GM18507 (cell line): ENCODE measurements at places on chromosomes 5 and 9.

GRCh38 chr5:77628840-77629508 lies 9.5 kb downstream of the OTP start:
- DNase-seq = no peak

DNA sequence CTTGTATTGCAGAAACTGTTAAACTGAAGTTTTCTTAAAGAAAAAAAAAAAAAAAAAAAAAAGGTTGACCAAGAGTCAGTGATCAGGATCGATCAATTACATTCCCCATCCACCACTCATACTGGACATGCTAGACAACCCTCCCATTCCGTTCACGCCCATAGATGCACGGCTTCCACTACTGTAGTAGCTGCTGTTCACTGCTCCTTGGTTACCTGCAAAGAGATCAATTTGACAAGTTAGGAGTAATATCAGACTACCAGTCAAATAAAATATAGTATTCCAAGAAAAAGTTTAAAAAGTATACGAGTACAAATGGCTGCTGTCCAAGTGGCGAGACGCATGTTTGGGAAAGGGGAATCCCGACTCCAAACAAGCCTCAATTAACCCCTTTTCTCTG lies 8.7 kb downstream of the HNRNPH1 start:
- no peak for DNase-seq

GRCh38 chr5:137758715-137759306 lies 4.6 kb upstream of the HNRNPA0 start:
- no peak for DNase-seq

- DNase-seq = no peak
Measured at GRCh38 chr9:136799079-136799853, 3.1 kb downstream of the CCDC183 start.

DNA sequence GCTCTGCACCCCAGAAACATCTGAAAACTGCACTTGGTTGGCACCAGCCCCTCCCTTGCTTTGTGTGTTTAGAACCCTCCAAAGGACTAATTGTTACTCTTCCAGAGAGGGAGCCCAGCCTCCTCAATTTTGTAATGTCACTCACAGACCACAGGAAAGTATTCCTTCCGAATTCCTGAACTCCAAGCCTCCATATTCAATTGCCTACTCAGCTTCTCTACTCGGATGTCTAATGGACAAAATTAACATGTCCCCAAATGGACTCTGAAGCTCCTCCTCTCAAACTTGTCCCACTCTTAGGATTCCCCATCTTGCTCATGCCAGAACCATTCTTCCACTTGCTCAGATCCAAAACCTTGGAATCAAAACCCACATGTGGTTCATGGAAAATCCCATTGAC lies 3.9 kb upstream of the TMEM171 start:
- no peak for DNase-seq

DNA sequence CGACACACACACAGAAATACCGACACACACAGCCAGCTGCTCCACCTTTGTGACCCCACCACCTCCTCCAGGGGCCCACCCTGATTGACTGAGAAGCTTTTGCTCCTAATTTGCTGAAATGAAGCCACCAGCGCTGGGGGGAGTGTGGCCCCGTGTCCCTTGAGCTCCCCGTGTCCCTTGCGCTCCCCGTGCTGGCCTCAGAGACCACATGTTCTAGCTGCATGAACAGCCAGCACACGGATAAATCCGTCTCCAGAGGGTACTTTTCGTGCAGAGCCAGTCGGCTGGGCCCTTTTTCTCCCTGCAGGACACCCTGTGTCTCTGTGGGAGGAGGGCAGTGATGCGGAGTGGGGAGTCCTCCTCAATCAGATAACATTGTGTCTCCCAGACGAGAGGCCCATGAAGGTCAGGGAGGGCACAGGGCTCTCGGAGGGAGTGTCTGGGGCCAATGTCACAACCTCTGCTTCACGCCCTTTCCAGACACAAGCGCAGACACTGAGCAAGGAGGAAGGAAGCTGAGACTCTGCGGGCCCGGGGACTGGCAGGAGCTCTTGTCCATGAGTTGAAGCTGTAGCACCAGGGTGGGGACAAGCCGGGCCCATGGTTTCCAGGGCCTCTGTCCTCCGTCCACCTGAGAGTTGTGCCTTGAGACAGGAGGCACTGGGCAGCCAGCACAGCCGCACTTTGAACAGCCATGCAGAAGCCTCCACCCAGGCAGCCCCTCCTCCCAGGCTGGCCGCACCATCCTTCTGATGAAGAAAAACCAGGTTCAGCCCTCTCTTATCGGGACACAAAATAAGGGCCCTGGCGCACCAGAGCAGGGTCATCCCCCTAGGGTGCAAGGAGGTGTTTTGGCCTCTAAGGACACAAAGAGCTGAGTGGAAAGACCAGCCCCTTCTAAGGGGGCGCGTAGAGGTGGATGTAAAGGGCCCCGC lies 36.4 kb upstream of the SLC6A19 start:
- no peak for DNase-seq

DNA sequence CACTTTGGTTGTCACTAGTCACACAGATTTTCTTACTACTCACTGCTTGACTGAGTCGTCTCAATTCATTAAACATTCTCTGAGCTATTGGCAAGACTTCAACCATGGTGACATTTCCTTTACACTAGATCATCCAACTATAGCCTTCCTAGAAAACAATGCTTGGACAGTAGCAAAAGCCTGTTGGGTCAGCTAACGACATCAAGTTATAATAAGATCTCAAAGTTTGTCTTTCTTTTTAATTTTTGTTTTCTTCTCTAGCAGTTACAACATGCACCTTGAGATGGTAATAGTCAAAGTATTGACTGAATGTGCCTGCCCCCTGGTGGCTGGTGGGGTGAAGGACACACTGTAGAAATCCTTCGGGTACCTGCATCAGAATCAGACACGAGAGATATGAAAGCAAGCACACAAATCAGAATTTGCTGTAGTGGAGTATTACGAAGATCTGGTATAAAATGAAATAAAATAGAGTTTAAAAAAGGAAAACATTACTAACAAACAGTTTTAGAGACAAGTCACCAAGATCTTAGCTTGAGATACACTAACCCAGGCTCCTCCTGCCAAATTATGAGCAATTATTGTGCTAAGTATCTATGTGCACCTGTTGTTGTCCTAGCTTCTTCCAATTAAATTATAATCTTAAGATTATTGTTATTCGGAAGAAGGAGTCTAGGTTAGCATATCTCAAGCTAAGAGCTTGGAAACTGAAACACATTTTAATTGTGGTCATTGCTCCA lies 81.2 kb downstream of the ARL15 start:
- DNase-seq = peak; percentile 11

- no peak for DNase-seq
Measured at GRCh38 chr5:119168401-119168800, 97.5 kb downstream of the DMXL1 start.

- DNase-seq = no peak
Measured at GRCh38 chr5:172871536-172871935, 37.5 kb downstream of the ERGIC1 start.

DNA sequence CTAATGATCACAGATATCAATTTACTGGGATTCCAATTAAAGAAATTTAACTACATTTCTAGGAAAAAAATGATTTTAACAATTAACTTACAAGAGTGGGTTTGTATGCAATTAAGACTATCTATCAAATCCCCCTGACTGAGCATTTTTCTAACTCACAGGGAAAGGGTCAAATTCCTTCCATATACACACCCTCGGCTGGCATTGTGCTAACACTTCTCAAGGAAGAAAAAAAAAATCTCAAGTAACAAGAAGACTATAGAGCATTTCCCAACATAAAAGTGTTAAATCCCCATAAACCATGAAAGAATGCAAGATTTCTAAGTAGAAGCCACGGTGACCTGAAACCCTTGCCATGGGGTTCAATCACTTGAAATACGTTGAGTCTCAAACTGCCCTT lies 368.8 kb downstream of the GLIS3 start:
- DNase-seq = no peak

GRCh38 chr9:89658401-89658800 lies 53.6 kb downstream of the GADD45G start:
- no peak for DNase-seq

DNA sequence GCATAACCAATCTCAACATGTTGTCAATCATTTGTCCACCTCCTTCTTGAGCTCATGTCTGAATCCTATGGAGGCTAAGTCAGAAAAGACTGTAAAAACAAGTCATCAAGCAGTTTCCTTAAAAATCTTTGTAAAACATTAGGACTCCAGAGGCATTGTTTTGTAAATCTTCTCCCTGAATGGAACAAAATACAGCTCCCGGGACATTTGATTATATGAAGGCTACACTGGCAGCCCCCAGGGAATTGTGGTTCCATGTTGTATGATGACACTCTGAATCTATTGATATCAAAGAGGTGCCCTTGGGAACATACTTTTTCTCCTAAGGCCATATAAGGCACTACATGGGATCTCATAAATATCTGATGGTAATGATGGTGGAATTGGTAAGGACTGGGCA lies 83.2 kb upstream of the NUDT12 start:
- DNase-seq = no peak

- no peak for DNase-seq
Measured at GRCh38 chr5:150186137-150186536, 3.7 kb upstream of the SLC6A7 start.

DNA sequence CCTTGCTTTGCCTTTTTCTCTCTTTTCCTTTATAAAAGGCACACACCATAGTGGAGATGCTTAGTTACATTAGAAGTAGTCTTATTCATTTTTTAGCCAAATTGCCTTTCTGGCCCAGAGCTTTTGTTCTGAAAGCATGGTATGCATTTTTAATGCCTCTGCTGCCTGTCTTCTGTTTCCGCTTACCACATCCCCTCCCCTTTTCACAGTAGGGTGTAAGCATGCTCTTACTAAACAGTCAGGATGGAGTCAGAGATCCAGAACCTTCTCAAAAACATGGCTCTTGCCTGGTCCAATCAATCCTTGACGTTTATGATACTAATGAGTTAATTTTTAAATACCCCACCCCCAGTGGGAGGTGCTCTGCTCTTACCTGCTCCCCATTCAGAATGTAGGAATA lies 22.5 kb downstream of the PPP3R2 start:
- no peak for DNase-seq

DNA sequence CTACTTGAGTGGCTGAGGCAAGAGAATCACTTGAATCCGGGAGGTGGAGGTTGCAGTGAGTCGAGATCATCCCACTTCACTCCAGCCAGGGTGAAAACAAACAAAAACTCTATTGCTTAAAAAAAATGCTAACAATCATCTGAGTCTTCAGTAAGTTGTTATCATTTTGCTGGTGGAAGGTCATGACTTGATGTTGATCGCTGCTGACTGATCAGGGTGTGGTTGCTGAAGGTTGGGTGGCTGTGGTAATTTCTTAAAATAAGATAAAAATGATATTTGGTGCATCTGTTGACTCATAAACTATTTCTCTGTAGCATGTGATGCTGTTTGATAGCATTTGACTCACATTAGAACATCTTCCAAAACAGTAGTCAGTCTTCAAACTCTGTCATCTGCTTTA lies 349.4 kb upstream of the PAPPA start:
- DNase-seq = no peak

- DNase-seq = no peak
Measured at GRCh38 chr9:124375726-124376125, 39.5 kb downstream of the PSMB7 start.

- DNase-seq = no peak
Measured at GRCh38 chr9:74609671-74610405, 112.7 kb downstream of the RORB start.

DNA sequence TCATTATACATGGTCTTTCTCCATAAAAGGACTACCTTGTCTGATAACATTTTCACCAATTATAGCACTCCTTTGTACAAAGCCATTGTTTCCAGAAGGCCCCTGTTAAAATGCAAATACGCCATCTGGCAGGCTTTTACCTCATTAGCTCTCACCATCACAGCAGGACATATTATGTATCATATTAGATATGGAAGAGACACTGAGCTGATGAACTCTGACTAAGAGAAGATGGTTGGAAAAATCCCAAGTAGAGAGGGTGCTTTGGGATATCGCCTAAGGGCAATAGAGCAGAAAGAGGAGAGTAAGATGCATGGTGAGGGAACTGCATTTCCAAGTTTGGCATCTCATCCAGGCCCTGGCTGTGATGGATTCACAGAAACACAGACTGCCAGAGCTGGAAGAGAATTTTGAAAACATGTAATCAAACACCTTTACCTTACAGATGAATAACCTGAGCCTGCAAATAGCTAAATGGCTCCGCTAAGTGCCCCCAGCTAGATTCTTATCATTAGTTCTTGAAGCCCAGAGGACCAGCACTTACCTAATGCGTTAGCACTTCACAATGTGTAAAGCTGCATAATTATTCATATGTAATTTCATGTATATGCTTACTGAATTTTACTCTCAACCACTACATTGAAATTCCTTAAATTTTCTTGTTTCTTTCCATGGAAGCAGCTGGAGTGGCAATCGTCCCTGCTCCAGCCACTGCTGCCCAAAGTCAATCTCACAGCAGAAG lies 393.6 kb upstream of the IZUMO3 start:
- DNase-seq = no peak

DNA sequence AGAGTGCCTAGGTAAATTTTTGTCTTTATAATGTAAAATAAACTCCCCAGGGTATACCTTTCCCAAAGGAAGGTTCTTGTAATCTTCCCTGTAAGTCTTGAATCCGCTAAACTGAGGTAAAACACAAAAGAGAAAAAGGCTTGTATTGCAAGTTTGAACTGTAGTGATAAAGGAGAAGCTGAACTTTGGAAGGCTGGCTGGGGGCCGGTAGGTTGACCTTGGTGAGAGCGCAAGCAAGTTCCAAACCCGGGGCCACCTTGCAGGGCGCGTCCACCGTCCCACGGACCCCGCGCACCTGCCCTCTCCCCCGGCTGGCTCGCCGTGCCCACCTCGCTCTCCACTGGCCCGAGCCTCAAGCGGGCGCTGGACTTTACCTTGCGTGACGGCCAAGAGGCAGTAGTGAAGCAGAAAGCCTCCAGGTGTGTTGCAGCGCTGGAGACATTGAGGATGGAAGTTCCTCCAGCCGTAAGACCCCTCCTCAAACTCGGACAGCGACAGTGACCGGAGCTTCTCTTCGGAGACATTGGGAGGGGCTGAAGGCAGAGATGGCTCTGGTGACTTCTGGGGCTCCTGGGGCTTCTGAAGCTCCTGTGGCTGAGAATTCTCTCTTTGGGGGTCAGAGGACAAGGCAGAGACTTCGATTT lies 428 bp downstream of the SLCO4C1 start:
- DNase-seq = no peak

DNA sequence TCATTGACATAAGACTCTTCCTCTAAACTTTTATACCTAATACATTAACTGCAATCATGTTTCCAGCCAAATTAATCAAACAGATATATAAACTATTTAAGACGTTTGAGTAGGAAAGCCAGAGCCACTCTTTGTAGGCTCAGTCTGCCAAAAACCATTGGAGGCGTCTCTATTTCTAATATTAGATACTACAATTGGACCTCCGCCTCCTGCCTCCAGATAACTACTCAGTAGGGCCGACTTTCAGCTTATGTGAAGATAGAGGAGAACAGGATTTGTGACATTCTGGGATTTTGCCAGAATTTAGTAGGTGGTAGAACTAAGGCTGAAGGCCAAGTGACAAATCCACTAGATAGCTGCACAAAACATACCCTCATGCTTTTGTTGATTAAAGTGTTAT lies 463.0 kb downstream of the CETN3 start:
- DNase-seq = no peak

DNA sequence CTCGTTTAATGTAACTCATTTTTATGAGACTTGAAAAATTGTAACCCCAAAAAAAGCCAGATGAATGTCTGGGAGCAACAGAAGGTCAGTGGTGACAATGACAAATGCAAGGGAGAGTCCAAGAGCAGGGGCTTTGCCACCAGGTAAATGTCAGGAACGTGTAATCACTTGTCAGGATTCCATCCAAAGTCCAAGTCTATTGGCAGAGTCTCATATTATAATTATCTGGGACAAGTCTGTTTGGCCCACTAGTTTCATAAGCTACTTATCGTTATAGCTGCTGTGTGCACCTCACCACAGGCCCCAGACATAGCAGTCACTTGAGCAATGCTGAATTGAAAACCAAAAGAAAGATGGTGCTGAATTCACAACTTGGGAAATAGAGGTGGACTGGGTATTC lies 180.8 kb downstream of the DNAH5 start:
- no peak for DNase-seq
